ENCODE measurements at places on chromosomes 13 and 19.

- no peak for DNase-seq
Observed at GRCh38 chr19:53007200-53007599, 6.5 kb upstream of the ERVV-1 start.

GRCh38 chr13:98285852-98286594, 109.0 kb upstream of the RNF113B start:
- DNase-seq, result no peak

DNA sequence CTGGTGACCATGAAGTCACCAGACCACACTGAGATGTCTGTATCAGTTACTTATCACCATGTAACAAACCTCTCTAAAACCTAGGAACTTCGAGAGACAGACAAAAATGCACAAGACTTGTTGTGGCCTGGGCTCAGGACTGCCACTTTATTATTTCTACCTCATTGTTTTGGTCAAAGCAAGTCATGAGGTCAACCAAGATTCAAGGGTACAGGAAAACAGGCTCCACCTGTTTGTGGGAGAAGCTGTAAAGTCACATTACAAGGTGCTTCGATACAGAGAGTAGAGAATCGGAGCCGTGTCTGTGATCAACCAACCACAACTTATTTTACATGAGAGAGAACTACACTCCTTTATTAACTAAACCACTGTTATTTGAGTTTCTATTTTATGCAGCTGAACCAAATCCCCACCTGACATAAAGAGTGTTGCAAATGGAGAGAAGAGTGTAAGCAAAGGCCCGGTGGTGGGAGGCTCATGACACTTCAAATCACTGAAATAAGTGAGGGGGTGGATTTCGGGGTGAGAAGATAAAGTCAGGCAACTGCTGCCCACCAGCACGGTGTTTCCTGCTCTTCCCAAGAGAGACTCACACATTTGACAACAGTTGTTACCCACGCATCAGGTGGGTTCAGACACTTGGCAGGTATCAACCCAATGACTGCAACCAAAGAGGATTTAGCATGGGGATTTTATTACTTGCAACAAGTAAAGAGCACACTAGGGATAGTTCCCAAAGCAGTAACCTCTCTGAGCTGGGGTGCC, 39.0 kb upstream of the IGSF23 start:
- DNase-seq, result no peak

DNA sequence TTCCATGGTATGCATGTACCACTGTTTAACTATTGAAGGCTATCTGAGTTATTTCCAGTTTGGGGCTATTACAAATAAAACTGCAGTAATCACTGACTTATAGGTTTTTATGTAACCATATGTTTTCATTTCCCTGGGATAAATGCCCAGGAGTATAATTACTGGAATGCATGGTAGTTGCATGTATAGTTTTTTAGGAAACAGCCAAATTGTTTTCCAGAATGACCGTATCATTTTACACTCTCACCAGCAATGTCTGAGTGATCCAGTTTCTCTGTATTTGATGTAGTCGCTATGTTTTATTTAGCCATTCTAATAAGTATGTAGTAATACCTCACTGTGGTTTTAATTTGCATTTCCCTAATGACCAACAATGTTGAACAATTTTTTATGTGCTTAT, 42.0 kb downstream of the CYSLTR2 start:
- no peak for DNase-seq

GRCh38 chr13:49466292-49466838, 22.3 kb downstream of the SETDB2 start:
- DNase-seq, result no peak

DNA sequence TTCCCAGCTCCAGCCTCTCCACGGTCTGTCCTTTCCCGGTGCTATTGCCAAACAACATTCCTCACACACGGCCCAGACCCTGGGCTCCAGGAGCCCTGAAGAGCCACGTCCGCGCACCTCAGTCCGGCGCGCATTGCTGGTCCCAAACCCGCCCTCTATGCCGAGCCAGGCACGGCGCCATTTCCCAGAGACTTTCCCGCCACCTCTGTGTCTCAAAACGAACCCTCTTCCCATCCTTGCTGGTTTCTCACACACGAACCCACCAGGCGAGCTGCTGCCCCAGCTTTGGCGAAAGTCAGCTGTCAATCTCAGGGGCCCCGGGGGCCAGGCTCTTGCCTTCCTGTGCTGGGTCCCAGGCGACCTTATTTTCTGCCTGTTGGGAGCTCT, 28.0 kb upstream of the F7 start:
- no peak for DNase-seq

- no peak for DNase-seq
Observed at GRCh38 chr13:42041684-42042035, 6.8 kb upstream of the DGKH start.

- no peak for DNase-seq
Observed at GRCh38 chr19:49506575-49507105, 5.8 kb upstream of the FCGRT start.

Measured in esophagus squamous epithelium (tissue), 5 donors.